ENCODE measurements at places on chromosomes 7 and 10.
A peak's percentile ranks its signal among the peaks of the same experiment; 100 is the strongest.

DNA sequence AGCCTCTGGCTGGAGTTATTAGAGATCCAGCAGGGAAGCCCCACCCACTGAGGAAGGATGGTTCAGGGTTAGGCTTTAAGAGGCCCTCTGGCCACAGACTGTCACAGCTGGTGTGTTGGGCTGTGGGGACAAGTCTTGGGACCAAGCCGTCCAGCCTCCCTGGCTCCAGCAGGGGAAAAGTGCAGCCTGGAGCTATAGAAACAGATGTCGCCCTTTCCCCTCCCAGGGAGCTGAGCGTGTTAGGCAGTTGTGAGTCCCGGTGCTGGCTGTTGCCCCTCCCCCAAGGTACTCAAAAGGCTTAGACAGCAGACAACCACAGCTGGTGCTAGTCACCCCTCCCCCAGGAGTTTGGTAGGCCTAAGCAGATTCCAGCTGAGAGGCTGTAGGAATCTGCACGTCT, 143.4 kb downstream of the TMEM168 start:
- DNase-seq: no peak

GRCh38 chr10:85650791-85651496, 715.7 kb downstream of the GRID1 start:
- DNase-seq: no peak

- no peak for DNase-seq
These were observed 34.1 kb downstream of the KNDC1 start for GRCh38 chr10:133194151-133194550.

DNA sequence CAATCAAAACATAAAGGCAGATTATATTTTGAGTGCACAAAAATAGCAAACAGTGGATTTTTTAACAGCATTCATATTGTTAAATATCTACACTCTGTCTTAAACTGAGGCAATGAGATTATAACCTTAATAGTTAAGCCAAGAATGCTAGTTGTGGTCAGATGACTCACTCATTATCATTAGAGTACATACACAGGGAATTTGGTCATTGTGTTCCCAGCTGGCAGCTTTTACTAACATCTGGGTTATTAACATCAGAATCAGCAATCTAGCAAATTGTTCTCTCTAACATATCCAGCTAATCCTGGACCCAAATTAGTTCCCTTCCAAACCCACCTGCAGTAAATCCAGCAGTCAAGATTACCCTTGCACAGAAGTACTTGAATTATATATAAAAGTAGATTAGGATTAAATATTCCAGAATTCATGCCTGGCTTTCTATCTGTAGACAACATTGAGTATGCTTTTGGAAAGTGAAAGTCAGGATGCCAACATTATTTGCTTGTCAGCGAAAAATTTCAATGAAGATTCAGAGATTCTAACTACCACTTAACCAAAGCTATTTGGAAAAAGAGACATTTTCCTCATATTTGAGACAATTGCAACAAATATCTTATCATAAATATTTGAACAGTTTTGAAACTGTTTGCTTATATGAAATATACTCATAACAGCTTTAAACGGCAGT, 1035.6 kb upstream of the PHF14 start:
- no peak for DNase-seq

GRCh38 chr7:16914771-16915170, 33.0 kb upstream of the AGR3 start:
- DNase-seq: no peak

- no peak for DNase-seq
These were observed 228.7 kb upstream of the KLF6 start for GRCh38 chr10:4013651-4014121.

- no peak for DNase-seq
These were observed 77.7 kb upstream of the DIP2C start for GRCh38 chr10:767211-767610.

DNA sequence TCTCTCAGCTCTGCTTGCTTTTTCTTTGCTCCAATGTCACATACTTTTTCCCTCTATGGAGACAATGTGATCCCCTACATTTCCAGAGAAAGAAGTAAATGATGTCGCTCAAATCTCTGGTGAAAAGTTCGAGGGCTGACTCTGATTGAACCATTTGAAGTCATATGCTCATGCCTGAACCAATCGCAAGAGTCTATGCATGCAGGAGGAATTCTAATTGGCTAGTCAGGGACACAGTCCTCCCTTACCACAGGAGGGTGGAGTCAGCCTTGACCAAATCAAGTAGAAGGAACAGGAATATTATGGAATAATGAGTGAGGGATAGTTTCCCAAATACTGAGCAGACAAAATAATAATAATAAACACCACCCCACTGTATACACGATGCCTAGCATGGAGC, 96.8 kb downstream of the PRLHR start:
- no peak for DNase-seq

DNA sequence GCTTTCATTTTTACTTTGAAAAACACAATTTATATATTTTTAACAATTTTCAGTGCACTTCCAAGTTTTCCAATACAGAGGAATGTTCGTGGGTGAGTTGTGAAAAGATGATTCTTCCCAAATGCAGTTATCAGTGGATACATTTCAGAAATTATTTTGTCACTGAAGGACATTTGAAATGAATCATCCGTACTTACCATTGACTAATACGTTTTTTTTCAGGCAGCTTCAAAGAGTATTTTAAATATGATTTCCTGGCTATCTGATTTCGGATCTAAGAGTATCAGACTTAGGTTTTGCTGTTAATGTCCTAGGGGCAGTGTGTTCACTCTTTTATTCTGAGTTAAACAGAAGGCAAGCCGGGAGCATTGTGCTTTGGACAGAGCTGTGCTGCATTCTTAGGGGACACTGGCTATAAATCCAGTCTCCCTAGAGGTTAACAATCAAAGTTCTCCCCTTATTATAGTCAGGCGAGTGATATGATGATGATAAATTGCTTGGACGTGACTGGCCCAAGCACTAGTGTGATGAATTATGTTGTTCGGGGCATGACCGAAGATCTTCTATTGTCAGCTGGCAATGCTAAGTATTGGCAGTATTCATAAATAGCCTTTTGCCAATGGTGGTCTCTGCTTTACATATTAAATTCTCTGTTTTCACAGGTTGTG, 4.5 kb downstream of the PTER start:
- DNase-seq: no peak

DNA sequence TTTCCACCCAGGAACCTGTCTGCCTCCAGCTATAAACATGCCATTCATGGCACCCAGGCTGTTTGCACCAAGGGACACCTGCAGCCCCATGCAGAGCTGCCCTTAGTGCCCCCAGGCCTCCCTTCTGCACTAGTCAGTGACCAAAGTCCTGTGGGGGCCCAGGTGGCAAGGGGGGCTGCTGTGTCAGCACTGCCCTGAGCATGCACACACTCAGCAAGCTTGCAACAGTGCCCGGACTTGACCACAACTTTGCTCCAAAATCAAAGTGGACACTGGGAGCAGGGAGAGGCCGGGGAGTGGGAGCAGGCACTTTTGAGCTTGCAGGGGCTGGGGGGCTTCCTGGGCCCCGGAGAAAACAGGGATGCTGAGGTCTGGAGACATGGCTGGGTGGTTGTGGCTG, 192.9 kb upstream of the MBL2 start:
- DNase-seq: no peak

DNA sequence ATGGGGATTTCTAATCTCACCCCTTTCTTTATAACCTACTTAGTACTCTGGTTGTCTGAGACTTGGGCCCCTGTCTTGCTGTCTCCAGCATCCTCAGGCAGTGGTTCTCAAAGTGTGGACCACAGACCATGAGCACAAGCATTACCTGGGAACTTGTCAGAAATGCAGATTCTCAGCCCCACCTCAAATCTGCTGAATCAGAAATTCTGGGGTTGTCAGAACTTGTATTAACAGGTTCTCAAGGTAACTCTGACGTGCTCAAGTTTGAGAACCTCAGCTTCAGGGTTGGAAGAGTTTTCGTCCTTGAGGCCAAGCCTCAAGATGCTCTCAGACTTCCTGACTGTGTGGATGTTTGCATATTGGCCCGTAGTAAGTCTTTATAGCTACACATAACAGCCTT, 97.4 kb downstream of the REEP3 start:
- DNase-seq: no peak

GRCh38 chr10:31604096-31604495, 285.1 kb downstream of the ZEB1 start:
- DNase-seq: no peak

- no peak for DNase-seq
These were observed 648.3 kb downstream of the TNS3 start for GRCh38 chr7:46933596-46933995.

DNA sequence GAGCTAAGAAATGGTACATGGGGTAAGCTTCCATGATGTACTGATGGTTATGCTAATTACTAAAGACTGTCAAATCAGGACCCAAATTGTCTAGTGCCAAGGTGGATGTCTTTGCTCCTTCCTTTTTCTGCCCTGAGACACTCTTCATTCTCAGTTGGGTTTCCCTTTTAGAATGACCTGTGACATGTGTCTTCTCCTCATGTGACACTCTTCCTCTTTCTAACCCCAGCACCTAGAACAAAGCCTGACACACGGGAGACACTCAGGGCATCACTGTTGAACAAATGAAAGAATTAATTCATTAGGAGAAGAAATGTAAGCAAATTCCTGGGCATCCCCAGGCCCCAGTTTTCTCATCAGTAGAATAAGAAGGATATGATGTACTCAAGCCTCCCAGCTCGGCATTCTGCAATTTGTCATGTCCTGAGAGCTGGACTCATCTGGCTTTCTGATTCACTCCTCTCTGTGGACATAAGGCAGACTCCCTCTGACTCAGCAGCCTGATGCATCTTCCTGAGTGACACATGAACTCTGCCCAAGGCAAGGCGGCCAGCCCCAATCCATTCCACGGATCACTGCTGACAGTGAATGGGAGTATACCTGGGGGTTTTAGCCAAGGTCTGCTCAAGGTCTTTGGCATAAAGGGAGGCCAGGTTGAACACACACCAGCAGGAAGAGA, 473.8 kb downstream of the KCNMA1 start:
- no peak for DNase-seq

- no peak for DNase-seq
These were observed 204.0 kb upstream of the GNAI1 start for GRCh38 chr7:79930604-79931003.

DNA sequence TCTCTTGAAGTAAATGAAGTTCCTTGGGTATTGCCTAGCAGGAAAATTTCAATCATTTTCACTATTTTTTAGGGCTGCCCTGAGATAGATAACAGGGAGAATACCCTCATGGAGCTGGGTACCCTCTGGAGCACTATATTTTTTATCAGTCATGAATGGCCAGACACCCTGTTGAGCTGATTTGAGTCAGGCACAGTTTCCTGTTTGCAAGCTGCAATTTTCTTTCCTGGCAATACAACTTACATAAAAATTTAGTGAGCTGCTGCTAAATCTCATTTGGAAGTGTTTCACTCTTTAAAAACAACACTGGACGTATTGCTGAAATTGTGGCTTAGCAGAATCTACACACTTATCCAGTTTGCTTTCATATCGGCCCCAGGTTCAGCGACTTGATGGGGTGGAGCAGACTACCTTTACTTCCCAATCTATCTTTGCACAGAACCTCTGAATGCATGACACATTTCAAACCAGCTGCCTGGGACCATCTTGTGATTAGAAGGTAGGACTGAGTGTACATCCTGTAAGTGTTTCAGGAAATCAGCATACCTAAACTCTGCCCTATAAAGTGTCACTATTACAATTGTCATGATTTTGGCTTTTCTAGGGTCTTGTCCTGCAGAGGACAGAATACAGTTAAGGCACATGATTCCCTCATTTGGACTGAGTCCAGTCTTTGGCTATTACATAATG, 125.7 kb upstream of the FAM3C start:
- no peak for DNase-seq

GRCh38 chr7:36161996-36162395, 8.9 kb downstream of the EEPD1 start:
- DNase-seq: no peak

- peak; percentile 72 for DNase-seq
These were observed 20.5 kb downstream of the STRA8 start for GRCh38 chr7:135253851-135254771.

- DNase-seq: no peak
These were observed 242.5 kb downstream of the VTI1A start for GRCh38 chr10:112689327-112690072.

- no peak for DNase-seq
These were observed 76.6 kb downstream of the TCF7L2 start for GRCh38 chr10:113026679-113027078.

DNA sequence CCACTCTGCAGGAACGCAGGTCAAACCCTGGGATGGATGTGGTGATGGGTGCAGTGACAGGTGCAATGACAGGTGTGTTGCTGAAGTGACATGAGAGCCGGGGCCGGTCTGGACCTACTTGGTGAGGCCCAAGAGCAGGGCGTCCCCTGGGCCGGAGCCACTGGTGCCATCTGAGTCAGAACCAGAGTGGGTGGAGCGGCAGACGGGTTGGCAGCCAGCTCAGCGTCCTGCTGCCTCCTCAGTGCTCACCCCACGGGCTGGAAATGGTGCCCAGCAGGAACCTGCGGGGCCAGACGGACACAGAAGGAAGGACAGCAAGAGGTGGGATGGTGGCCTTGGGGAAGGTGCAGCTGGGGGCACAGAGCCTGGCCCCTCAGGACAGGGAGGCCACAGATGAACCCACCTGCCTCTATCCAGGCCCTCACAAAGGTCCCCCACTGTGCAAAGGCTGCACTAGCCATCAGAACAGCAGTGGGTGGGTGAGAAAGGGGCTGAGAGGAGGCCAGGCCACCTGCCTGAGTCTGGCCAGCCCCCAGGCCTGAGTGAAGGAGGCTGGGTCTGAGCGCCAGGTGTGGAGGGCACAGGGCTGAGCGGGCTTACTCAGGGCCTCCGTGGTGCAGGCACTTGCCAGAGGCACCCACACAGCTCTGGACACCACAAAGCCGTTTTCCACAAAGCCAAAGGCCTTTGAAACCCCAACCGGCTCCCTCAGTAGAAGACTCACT, 129.0 kb upstream of the PPP2R2D start:
- DNase-seq: no peak

GRCh38 chr7:7738177-7738576, 19.8 kb upstream of the RPA3 start:
- no peak for DNase-seq

DNA sequence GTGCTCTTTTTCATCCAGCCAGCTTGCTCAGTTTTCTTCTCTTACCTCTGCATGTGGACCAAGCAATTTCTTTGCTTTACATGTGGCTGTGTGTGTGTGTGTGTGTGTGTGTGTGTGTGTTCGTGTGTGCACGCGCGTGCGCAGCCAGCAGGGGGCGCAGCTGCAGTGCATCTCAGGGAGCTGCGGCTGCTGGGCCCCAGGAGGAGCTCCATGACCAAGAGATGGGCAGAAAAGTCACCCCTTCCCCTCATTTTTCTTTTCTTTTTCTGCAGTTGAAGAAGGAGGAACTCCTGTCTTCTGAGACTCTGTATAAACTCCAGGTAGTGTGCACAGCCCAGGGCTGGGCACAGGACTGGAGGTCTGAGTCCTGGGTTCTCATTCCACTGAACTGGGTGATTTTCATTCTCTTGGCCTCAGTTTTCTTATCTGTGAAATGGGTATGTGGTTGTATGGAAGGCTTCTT, 41.8 kb downstream of the BLNK start:
- no peak for DNase-seq

Data from caudate nucleus (tissue), 63 donors.